ENCODE measurements at places on chromosomes 13 and 19.

DNA sequence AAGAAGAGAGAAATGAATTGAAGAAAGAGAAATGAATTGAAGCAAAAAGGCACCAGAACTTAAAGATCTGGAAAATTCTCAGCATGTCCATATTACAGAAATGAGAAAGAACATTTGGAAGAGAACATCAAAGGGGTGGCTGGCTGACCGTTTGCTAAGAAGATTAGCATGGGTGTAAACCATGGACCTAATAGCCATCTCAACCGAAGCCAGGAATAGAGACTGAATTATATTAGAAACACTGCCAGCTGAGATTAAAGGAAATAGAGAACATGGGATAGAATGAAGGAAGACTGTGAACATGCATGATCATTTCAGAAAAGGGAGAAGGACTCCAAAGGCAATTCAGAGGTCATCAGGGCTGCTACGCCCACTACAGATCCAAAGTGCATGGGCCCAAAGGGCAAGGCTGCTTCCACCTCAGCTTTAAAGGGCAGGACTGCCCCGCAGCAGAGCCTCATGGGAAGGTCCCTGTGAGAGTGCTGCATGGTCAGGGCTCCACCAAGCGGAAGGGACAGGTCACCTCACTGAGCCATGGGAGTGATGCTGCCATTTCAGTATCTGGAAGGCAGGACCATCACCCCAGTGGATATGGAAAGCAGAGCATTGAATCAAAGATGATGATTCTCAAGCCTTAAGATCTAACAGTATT lies 23.1 kb downstream of the FNDC3A start:
- DNase-seq: no peak

DNA sequence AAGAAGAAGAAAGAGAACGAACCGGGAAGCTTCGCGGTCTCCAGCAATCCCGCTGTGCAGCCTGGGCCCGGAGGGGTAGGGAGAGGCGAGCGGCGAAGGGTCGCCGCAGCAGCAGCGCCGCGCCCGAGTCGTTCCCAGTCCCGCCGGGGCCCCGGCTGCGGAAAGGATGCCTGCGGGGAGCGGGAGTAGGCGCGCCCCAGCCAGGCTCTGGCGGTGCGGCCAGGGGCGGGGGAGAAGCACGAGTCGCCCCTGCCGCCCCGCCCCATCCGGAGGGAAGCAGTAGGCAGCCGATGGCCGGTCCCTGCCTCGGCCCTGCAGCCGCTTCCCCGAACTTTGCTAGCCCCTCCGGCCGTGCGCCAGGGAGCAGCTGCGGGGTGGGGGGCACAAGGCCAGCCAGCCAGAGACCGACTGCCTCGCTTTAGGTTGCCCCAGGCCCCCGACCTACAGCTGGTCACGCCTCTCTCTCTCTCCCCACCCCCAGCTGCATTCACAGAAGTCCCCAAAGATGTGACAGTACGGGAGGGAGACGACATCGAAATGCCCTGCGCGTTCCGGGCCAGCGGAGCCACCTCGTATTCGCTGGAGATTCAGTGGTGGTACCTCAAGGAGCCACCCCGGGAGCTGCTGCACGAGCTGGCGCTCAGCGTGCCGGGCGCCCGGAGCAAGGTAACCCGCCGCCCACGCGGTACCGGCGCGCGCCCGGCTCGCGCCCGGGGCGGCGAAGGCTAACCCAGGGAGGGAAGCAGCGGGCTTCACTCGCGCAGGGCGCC lies 1.1 kb downstream of the VSTM2B start:
- no peak for DNase-seq

DNA sequence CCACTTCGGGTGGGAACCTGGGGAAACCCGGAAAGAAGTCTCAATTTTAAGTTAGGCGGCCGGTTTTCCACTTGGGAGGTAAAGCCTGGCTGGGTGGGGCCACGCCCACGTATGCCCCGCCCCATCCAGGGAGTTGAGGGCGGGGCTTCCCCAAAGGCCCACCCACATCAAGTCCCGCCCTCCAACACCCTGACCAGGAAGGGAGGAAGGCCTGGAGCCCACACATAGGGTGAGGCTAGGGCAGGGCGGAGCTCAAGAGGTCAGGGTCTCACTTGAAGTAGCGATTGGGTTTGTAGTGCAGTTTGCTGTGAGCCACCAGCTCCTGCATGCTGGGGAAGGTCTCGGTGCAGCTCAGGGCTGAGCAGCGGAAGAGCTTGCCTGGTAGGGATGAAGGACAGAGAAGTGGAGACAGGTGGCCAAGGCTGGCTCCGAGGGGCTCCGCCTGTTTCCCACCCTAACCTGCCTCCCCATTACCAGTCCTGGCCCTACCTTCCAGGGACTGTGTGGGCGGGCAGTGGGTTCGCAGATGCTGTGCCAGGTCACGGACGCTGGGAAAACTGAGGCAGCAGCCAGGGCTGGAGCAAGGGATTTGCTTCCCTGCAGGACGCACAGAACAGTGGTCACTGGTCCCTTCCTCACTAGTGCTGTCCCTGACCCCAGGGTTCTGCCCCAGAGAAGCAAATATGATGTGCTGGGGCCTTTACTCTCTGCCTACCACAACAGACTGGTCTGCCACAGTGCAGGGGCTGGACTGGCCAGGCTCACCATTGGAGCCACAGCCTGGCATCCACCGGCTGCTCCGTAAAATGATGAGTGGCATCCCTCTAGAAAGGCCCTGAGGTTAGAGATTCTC lies 1.6 kb downstream of the ZNF414 start:
- DNase-seq: no peak

DNA sequence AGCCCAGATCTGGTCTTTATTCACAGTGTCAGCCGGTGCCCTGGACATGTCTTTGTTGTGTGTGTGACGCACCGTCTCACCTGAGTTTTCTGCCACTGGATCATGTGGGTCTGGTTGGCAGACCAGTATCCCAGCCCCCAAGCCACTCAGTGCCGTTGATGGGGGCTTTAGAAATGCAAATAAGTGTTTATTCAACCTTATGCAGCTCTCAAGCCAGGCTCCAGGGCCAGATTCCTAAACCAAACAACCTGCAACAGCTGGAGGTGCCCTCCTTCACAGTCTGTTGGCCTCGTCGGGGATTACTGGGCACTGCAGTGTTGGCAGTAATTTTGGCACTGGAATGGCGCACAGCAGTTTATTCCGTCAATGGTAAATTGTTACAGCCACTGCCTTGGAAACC lies 21.6 kb downstream of the FAM124A start:
- no peak for DNase-seq

DNA sequence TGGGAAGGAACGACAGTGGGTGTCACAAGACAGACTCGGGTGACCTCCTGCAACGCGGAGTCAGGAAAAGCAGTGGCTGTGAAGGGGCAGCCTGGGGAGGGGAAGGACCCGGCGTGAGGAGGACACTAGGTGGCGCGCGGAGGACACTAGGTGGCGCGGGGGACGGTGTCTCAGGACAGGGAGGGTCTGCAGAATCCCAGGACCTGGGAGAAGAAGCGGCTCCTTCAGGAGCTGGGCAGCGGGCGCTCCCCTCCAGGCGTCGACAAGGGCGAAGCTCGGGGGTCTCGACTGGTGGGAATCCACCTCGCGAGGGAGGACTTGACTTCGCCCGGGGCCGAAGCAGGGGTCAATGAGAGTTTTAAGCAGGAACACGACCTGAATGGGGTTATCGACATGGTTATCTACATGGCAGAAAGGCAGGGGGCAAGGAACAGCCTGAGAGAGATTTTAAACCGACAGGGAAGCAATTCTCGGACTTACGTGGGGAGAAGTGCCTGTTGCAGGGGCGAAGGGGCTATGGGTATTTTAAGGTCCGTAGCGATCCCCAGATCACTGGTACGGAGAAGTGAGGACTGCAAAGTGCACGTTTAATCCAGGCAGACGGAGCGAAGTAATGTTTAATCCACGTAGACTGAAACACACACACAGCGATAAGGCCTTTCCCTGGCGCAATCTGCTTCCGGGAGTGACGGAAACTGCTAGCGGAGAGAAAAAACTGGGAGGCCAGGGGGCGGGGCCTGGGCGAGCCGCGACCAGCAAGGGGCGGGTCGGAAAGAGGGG lies at the start of gene ZNF616:
ZNF616 (minus strand) TSS at position 687 of the 780 bp plus-strand sequence. CDS start 9,426 bp downstream, outside the sequence.
- DNase-seq: peak; percentile 92

GRCh38 chr13:33310245-33311038 lies 24.9 kb upstream of the STARD13 start:
- no peak for DNase-seq

DNA sequence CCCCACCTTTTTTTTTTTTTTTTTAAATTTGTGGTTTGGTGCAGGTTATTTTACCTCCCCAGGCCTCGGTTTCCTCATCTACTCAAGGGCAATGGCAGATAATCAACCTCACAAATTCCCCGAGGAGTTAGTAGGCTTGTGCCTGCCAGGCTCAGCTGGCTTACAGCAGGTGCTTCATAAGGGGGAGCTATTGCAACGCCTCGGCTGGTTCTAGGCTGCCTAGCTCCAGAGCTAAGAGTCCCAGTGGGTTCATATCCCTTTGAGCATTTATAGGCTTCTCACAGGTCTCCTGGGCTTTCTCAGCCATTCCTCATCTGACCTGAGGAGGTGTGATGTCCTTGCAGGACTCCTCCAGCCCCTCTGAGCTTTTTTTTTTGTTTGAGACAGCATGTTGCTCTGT lies 10.6 kb downstream of the BCKDHA start:
- no peak for DNase-seq

DNA sequence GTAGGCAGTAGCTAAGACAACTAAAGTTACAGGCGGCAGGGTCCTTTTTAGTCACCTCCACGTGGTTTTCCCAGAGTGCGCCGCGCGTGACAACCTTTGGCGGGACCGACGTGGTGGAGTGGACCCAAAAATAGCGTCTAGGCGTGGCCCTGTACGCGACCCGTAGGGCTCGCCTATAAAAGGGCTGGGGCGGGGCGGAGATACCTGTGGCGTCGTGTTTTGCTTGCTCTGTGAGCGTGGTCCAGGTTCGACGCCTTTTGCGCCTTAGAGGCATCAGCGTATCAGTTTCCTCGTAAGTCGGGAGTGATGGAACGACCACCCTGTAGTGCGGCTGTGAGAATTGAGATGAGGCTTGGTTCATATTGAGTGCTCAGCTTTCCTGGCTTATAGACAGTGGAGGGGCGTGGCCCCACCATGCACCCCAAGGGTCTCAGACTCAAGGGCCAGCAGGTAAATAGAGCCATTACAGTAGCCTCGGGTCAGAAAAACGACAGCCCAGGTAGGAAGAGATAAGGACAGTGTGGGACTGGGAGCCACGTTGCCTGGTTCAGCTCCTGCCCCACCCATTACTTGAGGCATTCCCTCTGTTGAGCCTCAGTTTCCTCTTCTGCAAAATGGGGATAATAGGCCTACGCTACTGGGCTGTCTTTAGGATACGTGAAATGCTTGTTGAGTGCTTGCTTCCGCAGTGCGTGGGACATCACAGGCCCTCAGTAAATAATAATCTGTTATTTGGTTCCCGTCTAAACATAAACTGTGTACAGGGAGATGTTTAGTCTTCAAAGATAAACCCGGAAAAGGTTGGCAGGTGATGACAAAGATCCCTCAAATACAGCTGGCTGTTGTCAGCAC lies 693 bp upstream of the TMED1 start:
- no peak for DNase-seq

GRCh38 chr19:33385956-33386355 lies 12.4 kb downstream of the CEBPG start:
- no peak for DNase-seq

DNA sequence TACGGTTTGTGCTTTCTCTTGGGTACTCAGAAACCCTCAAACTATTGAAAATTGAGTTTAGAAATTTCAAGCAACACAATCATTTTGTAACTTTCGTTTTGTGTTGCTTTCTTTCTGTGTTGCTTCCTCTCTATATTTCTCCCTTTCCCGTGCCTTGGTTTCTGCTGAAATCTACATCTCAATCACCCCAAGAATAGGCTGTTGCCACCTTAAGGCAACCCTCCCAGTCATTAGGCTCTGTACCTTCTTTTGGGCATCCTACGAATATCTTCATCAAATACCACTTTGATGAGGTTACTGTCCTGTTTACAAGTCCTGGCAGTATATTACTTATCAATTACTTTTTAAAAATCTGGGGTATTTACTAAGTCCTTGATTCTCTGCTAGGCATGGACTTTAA lies 621.6 kb downstream of the GPC6 start:
- no peak for DNase-seq

- DNase-seq: no peak
These were observed 13.6 kb downstream of the KLK4 start for GRCh38 chr19:50897612-50898011.

DNA sequence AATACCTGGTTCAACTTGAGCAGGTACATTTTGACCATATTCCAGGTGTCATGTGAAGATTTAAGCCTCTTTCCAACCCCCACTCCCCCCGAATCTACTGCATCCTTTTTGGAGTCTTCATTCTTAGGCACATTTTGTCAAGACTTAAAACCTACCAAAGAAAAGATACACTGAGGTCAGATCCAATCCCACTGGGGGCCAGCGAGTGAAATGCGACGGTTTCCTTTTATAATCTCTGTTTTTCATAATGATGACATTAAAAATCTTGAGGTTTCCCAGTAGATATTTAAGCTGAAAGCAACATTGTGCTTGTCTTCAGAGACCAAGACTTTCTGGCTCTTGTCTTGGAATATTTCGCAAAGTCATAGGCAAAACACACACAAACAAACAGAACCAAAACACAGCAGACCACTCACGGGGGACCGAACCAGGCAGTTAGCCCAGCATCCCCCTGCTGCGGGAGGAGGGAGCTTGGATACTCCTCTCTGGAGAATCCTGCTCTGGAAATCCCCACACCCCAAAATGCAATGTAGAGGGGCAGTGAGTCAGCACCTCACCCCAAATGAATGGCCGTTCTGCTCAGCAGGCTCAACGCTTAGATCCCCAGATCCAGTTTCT lies 506 bp upstream of the GAS6 start:
- no peak for DNase-seq

GRCh38 chr19:40797963-40798682 lies 868 bp upstream of the EGLN2 start:
- no peak for DNase-seq

DNA sequence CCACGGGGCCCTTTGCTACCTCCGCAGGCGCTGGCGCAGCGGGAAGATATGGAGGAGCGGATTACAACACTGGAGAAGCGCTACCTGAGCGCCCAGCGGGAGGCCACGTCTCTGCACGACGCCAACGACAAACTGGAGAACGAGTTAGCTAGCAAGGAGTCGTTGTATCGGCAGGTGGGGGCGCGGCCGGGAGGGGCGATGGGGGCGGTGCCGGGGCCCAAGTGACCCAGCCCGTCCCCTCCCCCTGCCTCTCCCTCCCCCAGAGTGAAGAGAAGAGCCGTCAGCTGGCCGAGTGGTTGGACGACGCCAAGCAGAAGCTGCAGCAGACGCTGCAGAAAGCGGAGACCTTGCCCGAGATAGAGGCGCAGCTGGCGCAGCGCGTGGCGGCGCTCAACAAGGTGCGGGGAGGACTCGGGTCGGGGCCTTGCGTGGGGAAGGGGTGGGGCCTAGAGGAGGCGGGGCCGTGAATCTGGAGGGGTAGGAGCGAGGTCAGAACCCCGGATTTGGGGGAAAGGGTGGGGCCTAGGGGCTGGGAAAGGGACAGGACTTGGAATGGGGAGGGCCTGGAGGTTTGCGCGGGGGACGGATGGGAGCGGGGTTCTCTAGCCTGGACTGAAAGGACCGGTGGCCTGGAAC lies 13.7 kb downstream of the PPFIA3 start:
- no peak for DNase-seq

- no peak for DNase-seq
These were observed 204.2 kb downstream of the KLF5 start for GRCh38 chr13:73262862-73263627.

Data from stromal cell of bone marrow (primary cell).